Stimulated activated CD8-positive, alpha-beta memory T cell treated with anti-CD3 and anti-CD28 coated beads, Interleukin-7, amount 100 ng/mL, for 24 hours (primary cell): ENCODE measurements at places on chromosomes 11 and 22.

GRCh38 chr11:121917482-121917881 lies 198.5 kb downstream of the BLID start:
- no peak for DNase-seq

DNA sequence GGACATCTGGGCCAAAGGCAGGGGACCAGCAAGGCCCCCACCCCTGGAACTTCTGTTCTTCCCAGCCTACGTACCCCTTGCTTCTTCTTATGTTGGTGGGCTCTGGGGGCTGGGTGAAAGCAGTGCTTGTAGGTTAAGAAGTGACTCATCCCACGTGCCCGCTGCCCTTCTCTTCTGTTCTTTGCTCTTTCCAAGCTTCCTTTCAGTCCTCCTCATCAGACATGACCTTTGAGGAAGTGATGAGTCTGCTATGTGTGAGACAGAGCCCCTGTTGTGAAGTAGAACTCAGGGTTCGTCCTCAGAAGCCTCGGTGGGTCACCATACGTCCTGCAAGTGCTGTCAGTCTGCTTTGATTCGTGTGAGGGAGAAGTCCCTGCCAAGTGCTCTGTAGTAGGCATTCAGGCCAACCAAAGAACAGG lies 12.7 kb downstream of the MED15 start:
- DNase-seq = no peak

DNA sequence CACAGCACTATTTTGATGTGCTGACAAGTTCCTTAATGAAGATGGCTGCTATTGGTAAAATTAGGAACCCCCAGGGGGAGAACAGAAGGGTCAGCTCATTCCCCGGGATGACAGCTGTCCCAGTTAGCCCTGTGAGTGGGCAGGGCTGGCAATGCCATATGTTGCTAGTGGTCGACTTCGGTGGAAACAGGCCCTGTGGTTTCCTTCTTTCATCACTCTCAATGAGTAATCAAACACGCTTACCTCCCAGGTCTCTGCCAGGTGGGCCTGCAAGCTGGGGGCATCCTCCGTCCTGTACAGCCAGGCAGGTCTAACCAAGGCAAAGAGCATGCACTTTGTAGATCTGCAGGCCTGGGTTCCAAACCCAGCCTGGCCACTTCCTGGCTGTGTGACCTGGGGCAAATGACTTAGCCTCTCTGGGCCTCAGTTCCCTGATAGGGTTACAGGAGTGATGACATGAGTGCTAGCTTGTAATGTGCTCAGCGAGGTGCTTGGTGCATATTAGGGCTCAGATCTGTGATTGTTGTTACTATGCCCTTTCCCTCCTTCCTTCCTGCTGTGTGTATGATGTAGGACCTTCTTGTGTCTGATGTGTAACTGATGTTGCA lies 85.2 kb downstream of the TSPAN18 start:
- no peak for DNase-seq

GRCh38 chr22:20129747-20130014 lies 1.9 kb upstream of the ZDHHC8 start:
- no peak for DNase-seq

GRCh38 chr11:127345819-127346459 lies 345.4 kb upstream of the KIRREL3 start:
- DNase-seq = no peak

DNA sequence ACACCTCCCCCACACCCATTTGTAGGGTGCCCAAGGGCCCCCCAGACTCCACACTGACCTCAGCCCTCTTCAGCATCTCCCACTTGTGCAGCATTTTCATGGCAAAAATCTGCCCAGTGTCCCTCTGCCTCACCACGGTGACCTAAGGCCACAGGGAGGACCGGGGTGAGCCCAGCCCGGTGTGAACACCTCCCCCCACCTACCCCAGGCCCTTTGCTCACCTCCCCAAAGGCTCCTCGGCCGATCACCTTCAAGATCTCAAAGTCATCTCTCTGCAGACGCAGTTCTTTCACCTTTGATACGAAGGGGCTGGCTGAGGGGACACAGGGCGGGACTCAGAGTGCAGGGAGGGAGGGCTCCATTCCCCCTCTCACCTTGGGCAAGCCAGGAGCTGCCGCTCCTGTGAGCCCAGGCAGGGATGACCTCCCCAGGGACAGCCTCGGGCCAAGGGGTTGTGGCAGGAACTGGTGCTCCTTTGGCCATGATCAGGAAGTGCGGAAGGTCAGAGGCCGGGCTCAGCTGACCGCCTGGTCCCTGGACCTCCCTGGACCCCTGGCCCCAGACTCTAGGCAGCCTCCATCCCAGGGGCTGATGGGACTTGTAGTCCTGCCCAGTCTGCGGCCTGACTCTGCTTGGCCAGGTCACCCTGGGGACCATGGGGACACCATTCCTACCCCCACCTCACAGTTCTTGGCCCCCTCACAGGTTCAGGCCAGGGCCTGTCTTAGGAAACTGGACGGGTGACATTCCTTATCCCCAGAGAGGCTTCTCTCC lies 2.7 kb downstream of the CDC42BPG start:
- no peak for DNase-seq

GRCh38 chr22:46377525-46378425 lies 42.3 kb downstream of the TRMU start:
- DNase-seq = no peak

DNA sequence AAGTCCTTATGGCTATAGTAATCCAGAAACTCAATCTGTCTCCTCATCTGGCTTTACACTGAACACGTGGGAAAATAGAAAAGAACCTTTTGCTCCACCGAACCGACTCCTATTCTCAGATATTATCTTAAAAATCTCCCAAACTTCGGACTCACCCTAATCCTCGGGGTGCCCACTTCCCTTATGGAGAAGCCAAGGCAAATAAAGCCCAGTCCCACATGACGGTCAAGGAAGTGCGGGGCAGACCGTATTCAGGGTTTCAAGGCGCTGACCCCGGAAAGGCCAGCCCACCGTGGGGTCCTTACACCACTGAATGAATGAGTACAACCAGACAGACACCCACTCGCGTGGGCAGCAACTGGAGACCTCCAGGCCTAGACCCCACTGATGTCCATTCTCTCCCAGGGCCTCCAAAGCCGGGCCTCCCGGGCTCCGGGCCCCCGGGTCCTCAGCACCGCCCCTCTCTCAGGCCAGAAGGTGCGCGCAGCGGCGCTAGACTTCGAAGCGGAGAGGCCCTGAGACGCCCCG lies 489 bp downstream of the NUP98 start:
- DNase-seq = peak; percentile 31

DNA sequence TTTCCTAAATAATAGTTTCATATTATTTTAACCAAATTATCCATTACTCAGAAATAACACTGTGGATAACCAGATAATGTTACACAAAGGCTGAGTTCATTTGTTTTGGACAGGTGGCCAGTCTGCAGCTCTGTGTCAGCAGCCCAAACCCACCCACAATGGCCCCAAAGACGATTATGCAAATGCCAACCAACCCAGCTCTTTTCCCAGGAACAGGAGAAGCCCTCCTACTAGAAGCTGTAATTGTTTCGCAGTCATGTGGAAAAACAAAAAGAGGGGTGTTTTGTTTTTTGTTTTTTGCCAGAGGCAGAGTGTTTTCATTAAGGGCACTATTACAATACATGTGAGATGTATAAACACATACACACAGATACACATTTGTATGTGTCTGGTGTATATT lies 102.1 kb downstream of the FCHSD2 start:
- DNase-seq = no peak

DNA sequence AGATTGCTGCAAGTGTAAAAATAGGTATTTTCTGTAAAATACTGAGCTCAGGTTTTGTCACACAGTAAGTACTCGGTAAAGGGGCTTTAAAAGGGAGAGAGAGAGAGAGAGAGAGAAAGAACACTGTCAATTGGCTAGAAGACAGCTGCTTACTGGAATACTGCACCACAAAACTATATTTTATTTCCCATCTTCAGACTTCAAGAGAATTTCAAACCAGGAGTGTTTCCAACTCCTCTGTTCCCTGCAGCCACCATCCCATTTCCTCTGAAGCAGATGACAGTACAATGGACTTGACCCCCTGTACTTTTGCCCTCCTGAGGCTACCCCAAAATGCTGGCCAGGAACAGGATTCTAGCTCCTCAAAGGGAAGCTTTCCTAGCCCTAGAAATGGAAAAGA lies 89.7 kb downstream of the RELT start:
- no peak for DNase-seq

DNA sequence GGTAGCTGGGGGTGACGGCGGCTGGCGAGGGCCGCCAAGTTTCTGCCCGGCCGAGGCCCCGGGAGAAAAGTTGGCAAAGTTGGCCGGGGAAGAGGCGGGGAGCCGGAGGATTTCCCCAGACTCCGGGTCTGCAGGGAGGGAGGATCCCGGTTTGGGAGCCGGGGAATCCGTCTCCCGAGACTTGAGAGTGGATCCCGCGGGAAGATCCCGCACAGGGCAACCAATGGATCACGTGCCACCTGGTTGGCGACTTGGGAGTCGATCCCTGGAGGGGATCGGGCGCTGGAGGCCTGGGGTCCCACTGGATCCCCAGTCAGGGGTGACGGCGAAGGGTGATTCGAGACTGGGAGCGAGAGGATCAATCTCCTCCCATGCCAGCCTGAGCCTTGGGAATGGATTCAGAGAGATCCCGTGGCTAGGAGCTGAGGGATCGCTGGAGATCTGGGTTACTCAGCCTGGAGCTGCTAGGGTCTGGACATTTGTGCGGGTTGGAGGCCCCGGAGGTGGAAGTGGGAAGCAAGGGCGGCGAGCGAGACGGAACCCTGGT lies 394 bp downstream of the KIAA1671 start:
- no peak for DNase-seq

DNA sequence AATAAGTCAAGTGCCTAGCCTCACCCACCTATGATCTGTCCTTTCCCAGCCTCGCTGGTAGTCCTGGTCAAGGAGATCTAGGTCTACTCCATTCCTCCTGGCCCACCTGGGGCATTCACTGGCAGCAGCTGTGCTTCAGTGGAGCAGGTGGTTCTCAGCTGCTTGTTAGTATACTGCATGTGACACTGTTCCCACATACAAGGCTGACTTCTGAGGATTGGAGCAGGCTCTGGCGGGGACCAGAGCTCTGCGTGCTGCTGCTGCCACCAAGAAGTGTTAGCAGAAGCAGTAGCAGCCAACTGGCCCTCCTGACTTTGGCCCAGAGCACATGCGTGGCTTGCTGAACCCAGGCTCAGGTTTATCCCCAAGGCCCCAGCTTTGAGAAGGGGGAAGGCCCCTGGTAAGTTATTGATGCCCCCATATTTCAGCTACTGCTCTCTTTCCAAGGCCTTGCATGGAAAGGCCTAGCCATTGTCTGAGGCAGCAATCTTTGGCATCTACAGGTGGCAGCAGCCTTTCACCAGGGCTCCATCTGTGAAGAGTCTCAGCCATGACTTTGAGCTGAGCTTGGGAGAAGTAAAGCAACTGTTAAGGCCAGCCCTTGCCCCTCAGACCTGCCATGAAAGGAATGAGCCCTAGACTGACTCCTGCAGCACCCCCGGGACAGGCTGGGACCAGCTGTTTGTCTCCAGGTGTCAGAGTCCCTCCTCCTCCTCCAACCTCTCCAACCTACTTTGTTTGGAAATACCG lies 26.5 kb downstream of the ARHGAP1 start:
- no peak for DNase-seq

- DNase-seq = no peak
Measured at GRCh38 chr11:66886671-66887221, 29.9 kb downstream of the LRFN4 start.

DNA sequence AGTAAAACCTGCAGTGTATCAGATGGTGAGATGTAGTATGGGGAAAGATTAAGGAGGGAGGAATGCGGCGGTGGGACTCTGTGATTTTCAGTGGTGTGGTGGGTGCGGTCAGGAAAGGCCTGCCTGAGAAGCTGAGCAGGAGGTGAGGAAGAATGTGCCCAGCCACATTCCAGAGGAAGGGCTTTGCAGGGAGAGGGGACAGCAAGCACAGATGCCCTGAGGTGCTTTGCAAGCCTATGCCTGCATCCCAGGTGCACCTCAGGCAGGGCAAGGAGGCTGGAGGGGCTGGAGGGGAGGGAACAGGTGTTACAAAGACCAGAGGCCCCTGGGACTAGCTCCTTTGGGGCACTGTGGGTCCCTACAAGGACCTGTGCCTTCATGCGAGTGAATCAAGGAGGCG lies 42.1 kb downstream of the MYO7A start:
- DNase-seq = no peak

DNA sequence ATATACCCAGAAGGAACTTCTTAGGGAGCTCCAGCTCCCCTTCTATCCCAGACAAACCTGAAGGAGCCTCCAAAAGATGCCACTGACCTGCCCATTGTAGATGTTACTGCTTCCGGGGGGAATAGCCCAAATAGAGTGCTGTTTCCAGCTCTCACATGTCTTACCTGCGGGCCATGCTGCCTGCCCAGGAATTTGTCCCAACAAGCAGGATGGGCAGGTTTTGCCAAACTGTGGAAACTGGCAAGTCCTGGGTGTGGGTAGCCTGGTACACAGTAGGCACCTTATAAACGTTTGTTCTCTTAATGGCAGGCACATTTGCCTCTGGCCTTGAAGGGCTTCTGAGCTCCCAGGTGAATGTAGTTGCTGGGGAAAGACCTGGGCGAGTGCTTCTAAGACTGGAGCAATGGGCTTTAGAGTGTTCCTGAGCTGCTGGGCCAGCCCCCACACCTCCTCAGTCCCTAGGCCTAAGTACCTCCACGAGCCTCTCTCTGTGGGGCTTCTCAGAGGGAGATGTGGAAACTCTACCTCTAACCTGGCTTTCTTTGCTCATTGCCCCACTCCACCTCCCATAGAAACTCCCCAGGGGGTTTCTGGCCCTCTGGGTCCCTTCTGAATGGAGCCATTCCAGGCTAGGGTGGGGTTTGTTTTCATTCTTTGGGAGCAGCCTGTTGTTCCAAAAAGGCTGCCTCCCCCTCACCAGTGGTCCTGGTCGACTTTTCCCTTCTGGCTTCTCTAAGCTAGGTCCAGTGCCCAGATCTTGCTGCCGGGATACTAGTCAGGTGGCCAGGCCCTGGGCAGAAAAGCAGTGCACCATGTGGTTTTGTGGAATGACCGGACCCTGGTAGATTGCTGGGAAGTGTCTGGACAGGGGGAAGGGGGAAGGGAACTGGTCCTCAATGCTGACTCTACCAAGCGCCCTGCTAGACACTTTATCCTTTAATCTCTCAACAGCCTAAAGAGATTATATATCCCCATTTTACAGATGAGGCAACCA lies 37.2 kb downstream of the LIMK2 start:
- DNase-seq = no peak

- DNase-seq = no peak
Measured at GRCh38 chr11:96949464-96949863, 559.7 kb downstream of the JRKL start.

DNA sequence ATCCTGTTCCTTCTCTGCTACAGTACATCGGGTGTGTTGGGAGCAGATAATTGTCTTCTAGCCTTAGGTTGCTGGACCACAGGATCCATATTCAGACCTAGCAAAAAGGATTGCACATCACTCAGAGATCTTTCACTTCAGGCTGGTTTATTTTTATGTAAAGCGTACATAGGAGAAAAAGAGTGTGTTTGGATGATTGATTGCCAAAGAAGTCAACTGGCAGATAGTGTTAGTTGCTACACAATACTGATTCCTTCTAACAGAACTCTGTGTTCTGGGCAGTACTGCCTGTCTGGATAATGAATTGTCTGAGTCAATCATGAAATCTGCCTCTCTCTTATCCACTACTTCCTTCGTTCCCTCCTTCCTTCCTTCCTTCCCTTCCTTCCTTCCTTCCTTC lies 31.0 kb upstream of the PGM2L1 start:
- no peak for DNase-seq
